Stomach (tissue), 19 donors: ENCODE measurements at places on chromosomes 5 and 9. TPM values are rescaled to one million over a fixed set of nuclear protein-coding genes. Genes with fewer than 3 reads are reported as not detected.

Gene SARDH
- total RNA-seq = not detected

- DNase-seq = peak; percentile 79
These were observed 1.1 kb downstream of the GSN start for GRCh38 chr9:121268851-121269641.

- DNase-seq = no peak
These were observed 14.7 kb downstream of the TNFAIP8 start for GRCh38 chr5:119370486-119370885.

- DNase-seq = peak; percentile 53
These were observed 462.5 kb downstream of the SPOCK1 start for GRCh38 chr5:137036640-137037039.

DNA sequence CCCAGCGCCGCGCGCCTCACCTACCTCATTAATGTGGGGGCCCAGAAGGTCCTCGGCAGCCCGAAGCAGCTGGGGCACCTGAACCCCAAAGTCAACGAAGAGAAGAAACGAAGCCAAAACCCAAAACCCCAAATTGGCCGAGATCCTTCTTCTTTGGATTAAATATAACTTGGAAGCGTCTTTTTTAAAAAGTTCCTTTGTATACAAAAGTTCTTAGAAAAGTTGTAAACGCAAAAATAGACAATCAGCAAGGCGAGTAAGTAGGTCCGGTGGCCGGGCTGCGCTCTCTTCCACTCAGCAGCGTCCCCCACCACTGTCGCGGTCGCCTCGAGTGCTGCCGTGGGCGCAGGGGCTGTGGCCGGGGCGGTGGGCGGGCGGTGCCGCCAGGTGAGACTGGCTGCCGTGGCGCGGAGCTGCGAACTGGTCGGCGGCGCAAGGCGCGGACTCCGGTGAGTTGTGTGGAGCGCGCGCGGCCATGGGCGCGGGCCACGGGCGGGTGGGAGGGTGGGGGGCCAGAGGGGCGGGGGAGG, 360 bp downstream of the KLF4 start:
- DNase-seq = no peak
